ENCODE measurements at places on chromosomes 6 and 20.
A peak's percentile ranks its signal among the peaks of the same experiment; 100 is the strongest.

GRCh38 chr6:31087494-31088089 lies 24.8 kb downstream of the C6orf15 start:
- peak; percentile 94 for DNase-seq

DNA sequence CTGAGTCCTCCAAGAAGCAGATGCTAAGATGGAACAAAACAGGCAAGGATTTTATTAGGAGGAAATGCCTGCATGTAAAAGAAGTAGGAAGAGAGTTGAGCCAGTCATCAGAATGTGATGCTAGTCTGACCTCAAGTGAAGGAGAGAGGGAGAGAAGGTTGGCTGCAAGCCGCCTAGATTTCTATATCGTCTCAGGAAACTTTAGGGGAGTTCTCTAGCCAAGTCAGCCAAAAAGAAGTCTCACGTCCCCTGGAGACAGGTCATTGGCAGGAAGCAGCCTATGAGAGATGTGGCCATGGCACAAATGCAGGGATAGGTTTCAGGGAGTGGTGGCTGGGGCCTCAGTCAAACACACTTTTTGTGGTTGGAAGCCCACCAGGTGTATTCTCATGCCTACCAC lies 378.0 kb downstream of the CD109 start:
- DNase-seq: no peak

DNA sequence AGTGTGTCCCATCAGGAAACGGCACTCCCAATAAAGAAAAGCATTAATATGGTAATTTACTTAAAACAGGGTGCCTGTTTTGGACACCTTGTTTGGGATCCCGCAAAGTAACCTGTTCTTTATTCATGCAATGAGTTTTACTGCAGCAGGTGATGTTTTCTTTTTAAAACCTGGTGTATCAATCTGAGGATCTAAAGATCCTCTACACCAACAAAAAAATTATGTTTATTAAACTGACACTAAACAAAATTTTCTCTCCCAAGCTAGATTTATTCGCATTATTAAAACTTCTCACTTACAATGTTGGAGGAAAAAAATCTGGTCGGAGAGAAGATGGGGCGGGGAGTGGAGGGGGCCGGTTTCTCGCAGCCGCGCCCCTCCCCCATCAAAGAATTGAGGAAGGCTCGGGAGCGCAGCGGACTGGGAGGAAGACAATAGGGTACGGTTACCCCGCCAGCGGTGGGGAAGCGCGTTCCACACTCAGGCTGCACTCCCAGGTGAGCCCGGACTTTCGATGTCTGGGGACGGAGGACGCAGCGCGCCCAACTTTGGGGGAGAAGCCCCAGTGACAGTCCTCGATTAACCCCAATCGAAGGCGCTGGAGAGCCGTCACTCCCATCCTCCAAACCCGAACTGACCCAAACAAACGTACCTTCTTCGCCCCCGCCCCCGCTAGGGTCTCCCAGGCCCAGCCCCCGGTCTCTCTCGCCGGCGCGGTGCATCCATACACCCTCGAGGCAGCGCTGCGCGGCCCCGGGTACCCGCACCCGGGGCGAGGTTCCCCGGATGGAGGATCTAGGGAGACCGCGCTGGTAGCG lies 1.3 kb downstream of the CD24 start:
- no peak for DNase-seq

GRCh38 chr6:159594750-159595117 lies 98.3 kb downstream of the SOD2 start:
- DNase-seq: no peak

- no peak for DNase-seq
These were observed 157.8 kb upstream of the PREP start for GRCh38 chr6:105560611-105561066.

DNA sequence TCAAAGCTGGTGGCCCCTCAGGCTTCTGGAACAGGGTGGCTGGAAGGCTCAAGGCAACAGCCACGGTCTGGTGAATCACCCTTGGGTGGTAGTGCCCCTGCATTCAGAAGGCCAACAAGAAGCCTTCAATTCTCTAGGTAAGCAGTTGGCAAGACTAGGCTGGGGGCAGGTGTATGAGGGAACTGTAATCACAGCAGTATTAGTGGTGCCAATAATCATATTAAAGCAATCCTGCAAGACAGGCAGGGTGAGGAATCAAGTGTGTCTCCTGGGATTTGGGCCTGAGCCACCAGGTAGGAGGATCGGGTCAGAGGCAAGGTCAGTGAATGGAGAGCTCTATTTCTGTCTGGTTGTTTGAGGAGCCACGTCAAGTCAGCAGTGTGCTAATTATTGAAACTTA lies 24.9 kb upstream of the SCUBE3 start:
- DNase-seq: no peak

- no peak for DNase-seq
These were observed 52.3 kb downstream of the SOBP start for GRCh38 chr6:107542192-107542668.

DNA sequence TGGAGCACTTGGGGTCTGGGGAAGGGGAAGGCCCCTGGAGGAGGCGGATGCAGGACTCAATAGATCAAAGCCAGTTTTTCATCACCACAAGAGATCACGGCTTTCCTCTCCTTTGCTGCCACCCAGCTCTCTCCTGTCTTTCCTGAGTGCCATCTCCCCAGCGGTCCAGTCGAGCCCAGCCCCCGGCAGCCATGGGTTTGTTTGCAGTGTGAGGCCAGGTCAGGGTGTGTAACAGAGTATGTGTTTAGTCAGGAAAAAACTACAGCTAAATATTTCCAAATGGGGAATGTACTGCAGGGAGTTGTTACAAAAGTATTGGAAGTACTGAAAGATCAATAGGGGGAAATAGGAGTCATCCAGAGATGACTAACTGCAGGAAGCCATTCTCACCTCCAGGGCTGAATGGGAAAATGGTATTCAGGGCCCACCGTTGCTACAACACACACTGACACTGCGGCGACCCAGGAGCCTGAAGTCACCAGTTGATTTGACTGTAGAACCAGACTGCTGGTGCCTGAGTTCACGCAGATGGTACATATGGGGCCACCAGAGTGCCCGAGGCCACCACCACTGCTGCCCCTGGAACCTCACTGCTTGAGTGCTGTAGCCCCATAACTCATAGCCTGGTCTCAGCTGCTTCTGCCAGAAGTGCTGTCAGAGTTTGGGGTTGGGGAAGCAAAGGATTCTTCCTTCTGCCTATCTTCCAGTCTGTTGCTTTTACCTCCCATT lies 23.6 kb upstream of the FANCE start:
- no peak for DNase-seq

DNA sequence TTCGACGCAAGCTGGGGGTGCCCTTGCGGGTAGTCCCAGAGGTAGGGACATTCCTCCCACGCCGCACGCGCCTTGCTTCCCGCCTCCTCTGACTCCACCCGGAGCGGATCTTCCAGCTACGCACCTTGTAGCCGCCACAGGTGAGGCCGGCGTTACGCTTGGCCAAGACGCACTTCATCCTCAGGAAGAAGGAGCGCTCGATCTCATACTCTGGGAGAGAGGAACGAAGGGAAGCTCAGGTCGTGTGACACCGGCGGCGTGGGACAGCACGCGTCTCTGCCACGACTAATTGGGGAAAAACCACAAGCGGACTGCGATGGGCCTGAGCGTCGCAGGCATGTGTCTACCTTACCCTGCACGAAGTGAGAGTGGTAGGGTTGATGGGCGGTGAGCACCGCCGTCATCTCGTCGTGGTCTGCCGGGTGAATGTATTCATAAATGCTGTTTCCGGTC lies 15.5 kb downstream of the SIM1 start:
- no peak for DNase-seq

DNA sequence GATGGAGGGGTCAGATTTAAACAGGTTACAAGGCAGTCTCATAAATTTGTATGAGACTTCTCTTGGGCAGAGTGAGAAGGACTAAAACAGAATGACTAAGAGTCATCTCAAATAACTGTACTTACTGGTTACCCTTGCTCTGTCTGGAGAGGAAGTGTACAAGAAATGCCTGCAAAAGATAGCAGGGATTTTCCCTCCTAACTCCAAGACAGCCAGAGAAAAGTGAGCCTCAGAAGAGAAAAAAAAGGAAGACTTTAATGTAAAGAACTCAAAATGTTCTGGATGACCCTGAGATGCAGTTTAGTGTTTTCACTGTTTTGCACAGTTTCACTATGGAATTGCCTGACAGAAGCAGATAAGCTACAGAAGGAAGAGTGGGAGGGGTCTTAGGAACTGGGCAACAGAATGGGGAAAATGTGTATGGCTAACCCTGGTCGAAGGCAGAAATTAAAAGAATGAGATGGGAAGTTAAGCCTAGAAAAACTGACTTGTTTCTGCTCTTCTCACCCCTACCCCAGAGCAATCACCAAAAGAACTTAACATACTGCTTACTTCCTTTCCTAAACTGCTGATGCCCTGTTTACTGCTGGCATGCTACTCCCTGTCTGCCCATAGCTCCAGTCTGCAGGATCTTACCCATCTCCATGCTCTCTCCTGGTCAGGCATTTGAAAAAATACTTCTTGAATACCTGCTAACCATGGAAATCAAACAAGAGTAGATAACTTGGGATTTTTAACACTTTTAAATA lies 98.1 kb upstream of the MARCKS start:
- DNase-seq: no peak

DNA sequence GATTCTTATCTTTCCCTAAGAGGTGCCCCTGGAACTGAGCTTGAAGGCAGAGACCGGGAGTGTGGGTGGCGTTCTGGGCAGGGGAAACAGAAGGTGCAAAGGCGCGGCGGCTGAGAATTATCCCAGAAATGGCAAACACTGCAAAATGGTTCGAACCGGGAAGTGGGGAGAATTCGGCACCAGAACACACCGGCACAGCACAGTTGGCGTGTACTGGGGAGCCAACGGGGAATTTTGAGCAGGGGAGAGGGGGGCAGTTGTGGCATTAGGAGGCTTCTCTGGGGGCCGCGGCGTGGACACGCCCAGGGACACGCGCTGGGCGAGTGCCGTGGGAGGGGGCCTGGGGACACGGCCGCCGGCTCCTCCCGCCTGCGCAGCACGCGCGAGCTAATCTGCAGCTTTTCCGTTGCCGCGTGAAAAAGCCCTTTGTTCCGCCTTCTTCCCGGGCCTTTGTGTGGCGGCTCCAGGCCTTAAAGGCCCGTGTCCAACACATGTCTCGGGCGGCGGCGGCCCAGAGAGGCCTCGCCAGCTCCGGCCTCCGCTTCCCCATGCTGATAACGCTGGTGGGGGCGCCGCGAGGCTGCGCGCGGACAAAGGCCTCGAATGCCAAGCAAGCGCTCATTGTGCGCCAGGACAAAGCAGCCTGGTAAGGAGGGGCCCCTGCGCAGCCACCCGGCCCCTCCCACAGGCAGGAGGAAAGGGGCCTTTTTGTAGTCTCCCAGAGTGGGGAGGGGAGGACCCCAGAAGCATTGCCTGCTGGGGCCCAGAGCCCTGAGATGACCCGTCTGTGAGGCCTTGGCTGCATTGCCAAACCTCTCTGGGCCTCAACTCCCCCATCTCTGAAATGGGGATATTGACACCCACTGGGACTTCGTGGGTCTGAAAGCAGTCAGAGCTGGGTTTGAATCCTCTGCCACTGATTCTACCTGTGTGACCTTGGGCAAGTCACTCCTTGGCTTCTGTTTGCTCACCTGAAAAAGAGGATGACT lies 82.8 kb downstream of the CD40 start:
- DNase-seq: no peak

Data from stimulated activated CD8-positive, alpha-beta memory T cell treated with anti-CD3 and anti-CD28 coated beads, Interleukin-4, amount 100 ng/mL, for 4 hours (primary cell).